ENCODE measurements at places on chromosomes 3 and 15. TPM values are rescaled to one million over a fixed set of nuclear protein-coding genes. Genes with fewer than 3 reads are reported as not detected.

CLCN2 gene
- 9.7 TPM for total RNA-seq

PLSCR2 gene
- not detected for total RNA-seq

- H3K27me3 ChIP-seq, result no peaks in the 10 kb centered on the region
- no peak overlapping the region for H3K4me3 ChIP-seq
- DNase-seq, result no peak
- H3K36me3 ChIP-seq, result no peaks in the 10 kb centered on the region
- no peak overlapping the region for H3K27ac ChIP-seq
Measured at GRCh38 chr15:56042498-56042897, 49.1 kb upstream of the NEDD4 start.

GRCh38 chr3:193207290-193208273 lies 33.4 kb upstream of the PLAAT1 start:
- peaks cover 4% of the 10 kb centered on the region for H3K4me1 ChIP-seq
- H3K27me3 ChIP-seq, result peaks cover under 1% of the 10 kb centered on the region
- no peak for DNase-seq

DNA sequence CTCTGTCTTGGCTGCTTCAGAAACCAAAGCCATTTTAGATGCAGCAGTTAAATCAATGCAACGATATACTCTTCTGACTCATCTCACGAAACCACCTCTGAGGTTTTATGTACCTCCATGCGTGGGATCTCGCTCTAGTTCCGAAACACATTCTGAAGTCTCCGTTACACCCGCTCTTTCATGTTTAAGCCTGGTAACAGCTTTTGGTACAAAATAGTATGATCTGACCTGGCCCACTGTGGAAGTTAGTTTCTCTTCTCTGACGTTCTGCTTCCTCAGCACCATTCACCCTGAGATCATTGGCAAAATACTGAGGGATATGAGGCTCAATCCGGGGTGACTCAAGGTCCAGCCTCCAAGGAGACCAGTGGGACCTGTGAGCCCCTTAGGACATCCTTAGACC lies 121.9 kb downstream of the TMEM266 start:
- H3K36me3 ChIP-seq, result no peaks in the 10 kb centered on the region
- H3K4me1 ChIP-seq, result peaks cover 18% of the 10 kb centered on the region
- no peak overlapping the region for H3K4me3 ChIP-seq
- no peak for DNase-seq
- peaks cover 15% of the 10 kb centered on the region for H3K27me3 ChIP-seq
- no peak overlapping the region for H3K27ac ChIP-seq

All from osteocyte (in vitro differentiated cells).